Hematopoietic multipotent progenitor cell treated with erythropoietin and hydrocortisone succinate and interleukin-3 and kit ligand, for 15 days (in vitro differentiated cells): ENCODE measurements at places on chromosomes 12 and 14.

GRCh38 chr14:68527329-68527851 lies 265.5 kb downstream of the ZFP36L1 start:
- DNase-seq, result no peak

GRCh38 chr14:92456215-92457015 lies 57.2 kb upstream of the RIN3 start:
- DNase-seq, result peak; percentile 5

- no peak for DNase-seq
These were observed 391.8 kb upstream of the PRICKLE1 start for GRCh38 chr12:42981379-42981778.

DNA sequence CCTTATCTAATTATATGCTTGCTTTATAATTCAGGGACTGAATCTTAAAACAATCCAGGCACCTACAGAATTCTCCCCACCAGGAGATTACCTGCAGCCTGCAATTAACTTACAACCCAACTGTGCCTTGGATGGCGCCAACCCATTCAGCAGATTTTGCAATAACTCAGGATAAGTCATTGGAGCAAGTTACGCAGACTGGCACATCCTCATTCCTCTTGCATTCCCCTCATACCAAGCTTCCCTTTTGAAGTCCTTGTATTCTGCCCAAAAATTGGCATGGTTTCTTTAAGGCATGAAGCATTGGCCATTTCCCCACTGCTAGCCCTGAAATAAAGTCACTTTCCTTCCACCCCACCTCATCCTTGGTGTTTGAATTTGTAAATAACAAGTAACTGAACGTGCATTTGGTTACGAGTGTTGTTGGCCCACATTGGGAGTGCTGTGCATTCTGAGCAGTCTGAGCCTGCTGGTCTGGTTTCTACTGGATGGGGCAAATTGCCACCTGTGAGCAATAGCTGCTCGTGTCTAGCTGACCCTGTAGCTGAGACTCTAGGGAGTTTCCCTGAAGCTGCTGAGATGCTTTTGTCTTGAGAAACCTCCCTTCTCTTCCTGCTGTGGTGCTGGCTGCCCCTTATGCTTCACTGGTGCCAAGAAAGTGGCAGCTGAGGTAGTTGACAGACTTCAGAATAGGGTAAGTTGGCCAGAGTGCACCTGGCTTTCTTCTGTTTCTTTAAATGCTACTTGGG lies 99.2 kb upstream of the SCAF11 start:
- no peak for DNase-seq
